ENCODE measurements at places on chromosomes 12 and 14.

- no peak for DNase-seq
These were observed 46.7 kb downstream of the TGFB3 start for GRCh38 chr14:75934998-75935628.

DNA sequence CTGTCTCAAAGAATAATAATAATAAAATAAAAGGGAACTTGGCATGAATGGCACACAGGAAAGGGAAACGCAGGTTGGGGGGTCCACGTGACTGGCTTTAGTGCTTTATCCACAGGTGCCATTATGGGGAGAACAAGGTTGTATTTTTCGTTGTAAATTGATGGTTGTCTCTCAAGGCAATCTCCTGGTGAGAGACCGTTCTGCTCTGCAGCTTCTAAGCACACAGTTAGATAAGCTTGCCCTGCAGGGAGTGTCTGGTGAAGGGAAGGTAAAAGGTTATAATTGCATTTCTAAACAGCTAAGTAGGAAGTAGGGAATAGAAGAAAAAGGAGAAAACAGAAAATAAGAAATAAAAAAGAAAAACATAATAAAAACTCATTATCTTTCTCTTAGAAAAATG is 69.1 kb upstream of the CPSF6 start:
- no peak for DNase-seq

GRCh38 chr12:6961695-6962284 is 8.7 kb downstream of the PHB2 start:
- peak; percentile 60 for DNase-seq

- DNase-seq: no peak
These were observed 62.6 kb upstream of the SSTR1 start for GRCh38 chr14:38145142-38145541.

DNA sequence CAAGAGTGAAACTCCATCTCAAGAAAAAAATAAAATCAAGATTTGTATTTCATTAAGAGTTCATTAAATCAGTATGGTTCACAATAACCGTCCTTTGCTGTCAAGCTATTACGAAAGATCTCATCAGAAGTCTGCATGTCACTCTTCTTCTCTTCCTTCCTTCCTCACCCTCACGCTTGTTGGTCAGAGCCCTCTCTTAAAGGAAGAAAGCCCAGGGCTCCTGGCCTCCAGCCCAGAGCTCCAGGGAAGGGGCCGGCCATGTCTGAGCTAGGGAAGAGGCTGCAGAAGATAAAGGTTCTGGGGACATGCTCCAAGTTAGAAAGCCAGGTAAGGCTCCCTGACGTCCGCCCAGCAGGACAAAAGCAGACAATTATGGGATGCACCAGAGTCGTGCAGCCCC is 43.1 kb upstream of the DLK1 start:
- no peak for DNase-seq

DNA sequence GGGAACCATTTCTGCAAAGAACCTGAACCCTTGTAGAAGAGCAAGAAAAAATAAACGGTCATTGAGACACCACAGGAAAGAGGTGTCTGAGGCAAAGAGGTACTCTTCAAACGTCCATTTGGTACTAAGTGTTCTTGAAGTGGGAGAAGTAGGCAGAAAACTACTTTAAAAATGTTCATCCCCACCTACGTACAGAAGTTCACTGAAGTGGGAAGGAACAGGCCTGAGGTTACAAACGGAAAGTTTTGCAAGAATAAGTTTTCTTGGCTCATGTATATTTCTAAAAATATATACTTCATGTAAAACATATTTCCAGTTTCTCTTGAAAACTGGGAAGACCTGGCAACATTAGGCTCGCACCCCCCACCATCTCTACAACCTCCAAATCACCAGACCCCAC is 61.2 kb downstream of the STXBP6 start:
- DNase-seq: no peak
